ENCODE measurements at places on chromosomes 7 and 10. TPM values are rescaled to one million over a fixed set of nuclear protein-coding genes. Genes with fewer than 3 reads are reported as not detected.

PLPP4 gene
- total RNA-seq = not detected

DNA sequence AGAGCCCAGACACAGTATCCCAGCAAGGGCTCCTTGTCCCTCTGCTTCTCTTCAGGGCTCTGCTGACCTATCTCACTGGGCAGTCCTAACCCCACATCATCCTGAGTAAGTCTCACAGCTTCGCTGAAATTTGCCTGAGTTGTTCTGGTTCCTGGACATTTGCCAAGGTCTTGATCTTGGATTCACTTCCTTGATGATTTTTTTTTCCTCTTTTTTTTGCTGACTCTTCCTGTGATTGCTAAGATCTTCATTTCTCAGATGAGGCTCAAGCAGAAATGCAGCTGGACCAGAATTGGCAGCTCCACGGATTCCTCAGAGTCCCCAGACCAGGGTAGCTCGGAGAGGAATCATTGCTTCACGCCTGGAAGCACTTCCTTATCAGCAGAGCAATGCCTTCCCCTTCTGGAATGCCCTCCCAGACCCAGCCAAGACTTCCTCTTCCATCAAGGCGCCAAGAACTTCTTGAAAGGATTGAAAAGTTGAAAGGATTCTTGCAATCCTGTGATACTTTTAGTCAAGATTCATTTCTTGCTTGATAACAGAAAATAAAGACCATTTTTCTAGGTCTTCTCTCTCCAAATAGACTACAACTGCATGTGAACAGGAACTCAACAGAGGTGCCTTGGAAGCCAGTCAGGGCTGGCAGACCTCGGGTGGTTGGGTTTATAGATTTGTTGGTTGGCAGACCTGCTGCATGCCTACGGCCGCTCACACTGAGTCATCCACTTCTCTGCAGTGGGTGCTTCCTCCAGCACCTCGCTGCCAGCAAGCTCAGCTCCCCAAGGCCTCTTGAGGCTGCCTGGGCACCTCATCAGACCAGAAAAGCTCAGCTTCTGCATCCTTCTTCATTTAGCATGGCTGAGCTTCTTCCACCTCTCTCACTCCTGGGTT, 8.8 kb upstream of the AFAP1L2 start:
- DNase-seq = no peak

DNA sequence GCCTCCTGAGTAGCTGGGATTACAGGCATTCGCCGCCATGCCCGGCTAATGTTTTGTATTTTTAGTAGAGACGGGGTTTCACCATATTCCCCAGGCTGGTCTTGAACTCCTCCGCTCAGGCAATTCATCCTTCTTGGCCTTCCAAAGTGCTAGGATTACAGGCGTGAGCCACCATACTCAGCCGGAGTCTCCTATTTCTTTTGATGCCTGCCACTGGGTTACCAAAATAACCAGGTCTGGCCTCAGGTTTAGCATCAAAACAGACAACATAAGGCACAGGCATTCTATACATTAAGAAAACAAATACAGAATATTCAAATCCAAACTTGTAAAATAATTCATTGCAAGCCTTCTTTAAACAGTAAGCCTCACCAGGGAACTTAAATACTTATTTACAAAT, 289.8 kb upstream of the IMMP2L start:
- no peak for DNase-seq

DNA sequence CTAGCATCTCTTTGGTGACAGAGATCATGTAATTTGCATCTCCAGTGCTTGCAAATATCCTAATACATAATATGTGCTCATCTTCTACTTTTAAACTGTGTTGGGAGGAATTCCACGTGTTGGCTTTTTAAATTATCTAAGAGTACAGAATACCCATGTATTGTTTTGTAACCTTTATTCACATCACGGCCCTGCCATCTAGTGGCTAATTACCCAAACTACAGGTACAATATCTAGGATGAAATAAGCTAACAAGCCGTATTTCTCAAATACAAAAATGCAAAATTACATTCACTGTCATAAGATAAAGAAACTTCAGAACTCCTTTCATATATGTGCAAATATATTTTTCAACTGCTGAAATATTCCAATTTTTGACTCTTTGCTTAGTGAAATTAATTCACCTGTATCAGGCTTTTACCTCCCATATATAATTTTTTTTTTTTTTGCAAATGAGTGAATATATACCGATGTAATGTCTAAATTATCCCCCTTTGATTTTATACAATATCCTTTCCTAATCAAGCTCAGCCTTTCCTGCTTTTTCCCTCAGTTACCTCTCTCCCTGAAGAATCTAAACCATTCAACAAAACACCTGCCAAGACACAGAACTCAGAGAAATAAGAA, 30.3 kb upstream of the LSM8 start:
- no peak for DNase-seq
